ENCODE measurements at places on chromosomes 2 and 18.

DNA sequence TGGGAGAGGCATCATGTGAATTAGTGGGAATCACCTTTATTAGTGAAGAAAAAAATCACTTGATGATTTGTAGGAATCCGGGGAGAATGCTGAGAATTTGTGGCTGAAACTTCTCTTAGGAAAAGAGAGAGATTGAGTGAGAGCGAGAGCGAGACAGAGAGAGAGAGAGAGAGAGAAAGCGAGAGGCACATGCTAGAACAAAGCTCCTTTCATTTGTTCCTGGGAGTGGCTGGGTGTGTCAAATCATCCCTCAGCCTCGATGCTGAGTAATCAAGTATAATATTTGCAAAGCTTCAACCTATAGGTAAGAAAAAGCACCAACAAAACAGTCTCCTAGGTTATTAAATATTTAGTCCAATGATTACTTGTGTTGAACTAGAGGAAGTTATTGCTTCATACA, 4.4 kb upstream of the SERPINB5 start:
- no peak for DNase-seq

GRCh38 chr2:239146011-239146641, 254.7 kb downstream of the HDAC4 start:
- no peak for DNase-seq

GRCh38 chr2:138415985-138416384, 85.6 kb upstream of the SPOPL start:
- peak; percentile 35 for DNase-seq

DNA sequence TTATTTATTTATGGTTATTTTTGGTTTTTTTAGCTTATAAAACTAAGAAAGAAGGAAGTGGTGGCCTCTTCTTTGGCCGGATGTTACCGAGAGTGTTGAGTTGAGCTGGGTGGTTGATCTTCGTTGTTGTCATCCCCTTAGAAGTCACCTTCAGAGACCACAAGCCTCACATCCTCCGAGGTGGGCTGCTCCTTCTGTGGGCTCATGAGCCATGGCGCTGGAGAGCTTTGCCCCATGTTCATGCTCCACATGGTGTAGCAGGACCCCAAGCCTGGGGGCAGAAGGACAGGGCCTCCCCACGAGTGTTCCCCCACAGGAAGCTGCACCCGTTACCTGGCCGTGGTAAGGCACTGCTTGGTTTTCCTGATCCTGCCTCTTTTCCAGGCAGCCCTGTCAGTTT, 23.4 kb downstream of the SNTG2 start:
- no peak for DNase-seq

DNA sequence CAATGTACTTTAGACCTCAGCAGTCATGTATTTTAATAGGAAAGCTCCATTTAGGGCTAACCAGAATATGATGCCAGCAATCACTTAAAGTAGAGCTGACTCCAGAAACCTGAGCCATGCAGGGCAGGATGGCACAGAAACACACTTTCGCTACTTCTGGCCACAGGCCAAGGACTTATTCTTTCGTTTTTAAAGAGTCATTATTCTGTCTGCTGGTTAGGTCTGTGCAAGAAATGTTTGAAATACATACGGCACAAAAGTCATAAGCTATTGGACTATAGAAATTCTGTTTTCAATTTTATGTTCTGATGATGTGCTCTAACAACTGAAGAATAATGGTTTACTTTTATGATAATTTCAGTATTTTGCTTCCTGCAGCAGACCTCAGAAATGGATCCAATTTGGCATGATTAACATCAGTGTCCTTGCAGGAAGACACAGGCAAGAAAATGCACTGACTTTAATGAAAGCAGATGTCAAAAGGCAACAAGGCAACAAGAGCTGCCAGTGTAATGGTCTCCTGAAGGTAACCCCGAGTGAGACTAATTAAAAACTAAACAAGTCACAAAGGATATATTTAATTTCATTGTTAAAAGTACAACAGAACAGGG, 114.4 kb upstream of the CHRNA1 start:
- peak; percentile 79 for DNase-seq

DNA sequence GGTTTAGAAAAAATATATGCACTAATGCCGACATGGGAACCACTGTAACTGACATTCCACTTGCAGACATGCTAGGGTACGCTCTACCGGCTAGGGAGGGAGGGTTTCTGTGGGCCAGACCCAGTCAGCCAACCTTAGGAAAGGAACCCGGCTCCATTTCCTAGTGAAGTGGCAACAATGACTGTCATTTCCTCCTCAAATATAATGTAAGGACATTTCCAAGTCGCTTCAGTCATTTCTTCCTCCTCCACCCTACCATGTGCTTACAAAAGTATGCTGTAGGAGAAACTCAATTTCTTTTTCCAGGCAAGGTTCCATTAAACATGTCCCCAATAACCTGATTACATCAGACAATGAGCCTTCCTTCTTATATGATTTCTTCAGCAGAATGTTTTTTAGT, 64.3 kb upstream of the PSMD14 start:
- DNase-seq = no peak

GRCh38 chr18:67408240-67408639, 108.3 kb downstream of the DSEL start:
- no peak for DNase-seq

GRCh38 chr2:230830428-230830827, 34.3 kb upstream of the ITM2C start:
- no peak for DNase-seq

DNA sequence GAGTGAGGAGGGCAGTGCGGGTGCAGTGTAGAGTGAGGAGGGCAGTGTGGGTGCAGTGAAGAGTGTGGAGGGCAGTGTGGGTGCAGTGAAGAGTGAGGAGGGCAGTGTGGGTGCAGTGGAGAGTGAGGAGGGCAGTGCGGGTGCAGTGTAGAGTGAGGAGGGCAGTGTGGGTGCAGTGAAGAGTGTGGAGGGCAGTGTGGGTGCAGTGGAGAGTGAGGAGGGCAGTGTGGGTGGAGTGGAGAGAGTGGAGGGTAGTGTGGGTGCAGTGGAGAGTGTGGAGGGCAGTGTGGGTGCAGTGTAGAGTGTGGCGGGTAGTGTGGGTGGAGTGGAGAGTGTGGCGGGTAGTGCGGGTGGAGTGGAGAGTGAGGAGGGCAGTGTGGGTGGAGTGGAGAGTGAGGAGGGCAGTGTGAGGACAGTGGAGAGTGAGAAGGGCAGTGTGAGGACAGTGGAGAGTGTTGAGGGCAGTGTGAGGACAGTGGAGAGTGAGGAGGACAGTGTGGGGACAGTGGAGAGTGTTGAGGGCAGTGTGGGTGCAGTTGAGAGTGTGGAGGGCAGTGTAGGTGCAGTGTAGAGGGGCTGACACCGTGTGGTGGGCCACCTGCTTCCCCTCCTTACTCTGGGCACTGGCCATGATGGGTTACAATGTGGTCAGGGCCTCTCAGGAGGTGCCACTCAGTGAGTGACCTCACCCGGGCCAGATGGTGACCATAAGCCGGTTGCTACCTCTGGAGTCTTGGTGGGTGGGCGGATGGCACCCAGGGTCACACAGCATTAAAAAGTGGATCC, 28.5 kb downstream of the INPP4A start:
- DNase-seq = no peak

DNA sequence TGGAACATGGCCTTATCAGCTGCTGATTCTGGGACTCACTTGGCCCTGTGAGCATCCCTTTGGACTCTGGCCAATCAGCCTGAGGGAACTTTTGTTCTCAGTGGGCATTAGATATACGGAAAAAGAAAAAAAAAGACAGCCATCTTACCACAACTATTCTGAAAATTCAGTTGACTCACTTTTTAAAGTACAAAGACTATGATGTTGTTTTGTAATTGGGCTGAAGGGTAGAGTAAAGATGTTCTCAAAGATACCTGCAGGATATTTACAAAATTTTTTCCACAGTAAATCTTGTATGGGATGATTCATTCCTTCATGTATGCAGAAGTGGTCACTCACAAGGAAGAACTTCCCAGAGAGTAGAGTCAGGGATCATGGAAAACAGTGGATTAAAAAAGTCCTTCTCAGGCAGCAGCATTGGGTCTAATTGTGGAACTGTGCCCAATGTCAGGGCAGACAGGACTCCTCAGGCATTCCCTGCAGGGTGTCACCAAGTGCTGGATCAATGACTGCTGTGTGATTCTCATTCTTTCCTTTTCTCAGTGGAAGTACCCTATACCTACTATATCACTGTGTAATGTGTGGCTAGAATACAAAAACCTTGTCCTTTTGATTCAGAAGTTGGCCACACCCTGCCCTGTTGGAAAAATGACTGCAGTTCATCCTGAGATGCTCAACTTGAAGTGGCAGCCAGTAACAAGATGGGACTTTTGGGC, 35.4 kb downstream of the SULT1C4 start:
- peak; percentile 83 for DNase-seq

DNA sequence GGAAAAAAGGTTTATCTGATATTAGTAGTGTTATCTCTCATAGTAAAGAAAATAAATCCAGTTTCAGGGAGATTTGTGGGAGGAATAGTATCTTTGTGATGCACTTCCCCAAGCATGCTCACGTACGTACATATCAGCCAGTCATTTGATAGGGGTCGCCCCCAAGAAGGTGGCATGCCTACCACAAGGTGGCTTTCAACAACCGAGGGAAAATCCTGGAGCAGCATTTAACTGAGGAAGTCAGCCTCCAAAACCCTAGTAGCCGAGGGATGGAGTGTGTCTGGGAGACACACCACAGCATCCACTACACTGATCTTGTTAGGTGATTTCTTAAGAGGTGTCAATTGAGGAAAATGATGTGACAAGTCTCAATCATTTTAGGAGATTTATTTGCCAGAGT, 623.9 kb downstream of the NYAP2 start:
- DNase-seq = no peak

DNA sequence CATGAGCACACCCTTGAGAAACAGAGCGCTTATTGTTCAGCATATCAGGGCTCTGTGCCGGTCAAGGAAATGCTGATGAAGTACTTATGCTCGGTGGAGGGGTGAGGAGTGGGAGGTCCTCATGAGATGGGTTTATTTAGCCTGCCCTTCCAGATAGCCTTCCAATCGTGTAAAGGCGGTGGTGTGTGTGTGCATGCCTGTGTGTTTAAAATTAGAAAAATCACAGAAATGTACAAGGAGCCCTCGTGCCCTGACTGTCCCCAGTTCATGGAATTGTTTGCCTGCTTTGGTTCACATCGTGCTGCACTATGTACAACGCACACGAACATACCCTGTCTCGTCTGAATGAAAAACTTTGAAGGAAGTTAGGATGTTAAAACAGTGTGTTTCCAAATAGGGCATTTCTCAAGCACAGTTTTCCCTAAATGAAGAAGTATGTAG, 158.6 kb downstream of the AQP4 start:
- no peak for DNase-seq

DNA sequence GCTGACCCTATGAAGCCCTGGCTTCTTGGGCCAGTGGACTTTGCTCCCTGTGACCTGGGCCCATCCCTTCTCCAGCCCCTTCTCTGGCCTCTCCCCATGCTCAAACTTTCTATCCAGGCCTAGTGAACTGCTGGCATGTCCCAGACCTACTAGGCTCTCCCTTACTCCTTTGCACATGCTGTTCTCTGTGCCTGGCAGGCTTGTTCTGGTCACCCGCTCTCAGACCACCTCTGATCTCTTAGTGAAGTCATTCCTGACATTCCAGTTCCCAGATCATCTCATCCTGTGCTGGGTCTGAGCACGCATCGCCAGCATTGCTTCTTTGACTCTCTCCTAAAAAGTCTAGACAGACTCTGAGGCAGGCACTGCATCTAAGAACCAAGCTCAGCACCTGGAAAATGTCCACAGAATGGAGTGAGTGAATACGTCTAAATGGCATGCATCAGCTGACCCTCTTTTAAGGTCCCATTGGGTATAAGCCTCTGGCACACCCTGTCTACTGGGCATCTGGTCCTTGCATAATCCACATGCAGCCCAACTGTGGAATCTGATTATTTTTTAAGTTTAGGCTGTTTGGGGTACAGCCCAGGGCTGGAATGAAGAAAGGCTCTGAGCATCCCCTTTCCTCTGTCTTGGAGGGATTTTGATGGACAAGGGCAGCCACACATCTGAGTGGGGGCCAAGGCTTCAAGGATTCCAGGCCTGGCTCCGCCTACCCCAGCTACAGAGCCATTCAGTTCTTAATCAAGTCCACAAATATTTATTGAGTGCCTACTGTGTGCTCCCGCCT, 130.6 kb upstream of the HAAO start:
- peak; percentile 97 for DNase-seq
